ENCODE measurements at places on chromosomes 1 and 21.

GRCh38 chr1:208421486-208421885 lies 177.3 kb upstream of the PLXNA2 start:
- DNase-seq: no peak

DNA sequence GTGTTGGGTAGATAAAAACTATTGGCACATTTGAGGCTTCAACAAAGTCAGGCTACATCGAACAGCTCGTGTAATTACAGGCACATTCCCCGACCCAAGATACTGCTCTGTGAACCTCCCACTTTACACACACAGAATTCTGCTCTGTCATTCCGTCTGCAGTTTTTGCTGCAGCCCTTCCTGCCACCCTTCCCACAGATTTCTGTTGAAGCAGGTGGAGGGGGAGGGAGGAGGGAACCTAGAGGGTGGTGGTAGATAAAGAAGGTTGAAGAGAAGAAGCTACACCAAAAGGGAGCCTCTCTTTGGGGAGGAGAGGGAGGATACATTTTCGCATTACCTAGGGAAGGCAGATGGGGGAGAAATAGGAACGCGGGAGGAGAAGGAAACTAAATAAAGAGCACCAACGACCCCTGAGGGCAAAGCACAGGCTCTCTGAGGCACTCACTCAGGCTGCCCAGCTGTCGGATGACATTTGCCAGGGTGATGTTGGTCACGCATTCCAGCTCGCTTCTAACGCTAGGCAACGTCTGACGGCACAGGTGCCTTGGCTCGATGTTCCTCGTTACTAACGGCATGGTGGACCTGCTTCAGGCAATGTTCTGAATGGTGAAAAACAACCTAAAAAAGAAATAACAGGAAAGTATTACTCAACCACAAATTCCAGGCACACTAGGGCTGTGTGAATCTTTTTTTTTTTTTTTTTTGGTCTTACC lies 36.0 kb downstream of the GPR3 start:
- DNase-seq: no peak

DNA sequence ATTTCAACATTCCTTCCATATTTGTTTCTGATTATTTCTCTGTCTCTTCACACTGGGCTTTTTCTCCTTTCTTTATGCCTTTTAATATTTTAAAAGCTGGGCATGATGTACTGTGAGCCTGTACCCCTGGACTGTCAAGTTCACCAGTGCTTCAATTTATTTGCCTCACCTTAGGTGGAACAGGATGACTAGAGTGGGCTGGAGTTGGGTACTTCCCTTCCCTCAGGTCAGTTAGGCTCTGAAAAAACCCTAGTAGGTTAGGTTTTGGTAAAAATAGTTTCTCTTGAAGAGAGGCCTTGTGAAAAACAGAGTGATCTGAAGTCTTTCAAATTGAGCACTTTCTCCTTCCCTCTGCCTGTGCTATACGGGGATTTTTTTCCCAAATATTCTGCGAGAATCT lies 163.0 kb upstream of the LYPLAL1 start:
- DNase-seq: no peak

GRCh38 chr1:97412737-97413136 lies 508.1 kb downstream of the DPYD start:
- DNase-seq: no peak

DNA sequence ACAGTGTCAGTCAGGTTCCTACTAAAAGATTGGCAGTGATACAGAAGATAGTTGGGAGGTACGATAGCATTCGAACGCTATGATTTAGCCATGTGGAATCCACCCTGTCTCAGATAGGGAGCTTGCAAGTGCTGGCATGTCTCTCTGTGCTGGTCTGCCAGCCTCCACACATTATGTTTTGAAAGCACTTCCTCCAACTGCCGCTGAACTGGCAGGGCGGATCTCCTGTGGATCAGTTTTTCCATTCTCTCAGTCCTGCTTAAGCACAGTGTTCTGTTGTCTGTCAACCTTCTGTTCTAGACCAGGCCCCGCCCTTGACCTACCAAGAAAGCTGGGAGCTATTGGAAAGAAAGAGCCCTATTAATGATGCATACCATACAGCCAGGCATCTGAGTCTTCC lies 65.5 kb upstream of the PALMD start:
- DNase-seq: no peak

GRCh38 chr1:214934045-214934444 lies 148.5 kb upstream of the KCNK2 start:
- DNase-seq: no peak

- DNase-seq: no peak
Observed at GRCh38 chr1:34582356-34582755, 172.5 kb upstream of the GJB5 start.

- no peak for DNase-seq
Observed at GRCh38 chr1:175901076-175901836, 157.9 kb upstream of the TNR start.

GRCh38 chr21:36194024-36194423 lies 37.4 kb downstream of the DOP1B start:
- DNase-seq: peak; percentile 49

DNA sequence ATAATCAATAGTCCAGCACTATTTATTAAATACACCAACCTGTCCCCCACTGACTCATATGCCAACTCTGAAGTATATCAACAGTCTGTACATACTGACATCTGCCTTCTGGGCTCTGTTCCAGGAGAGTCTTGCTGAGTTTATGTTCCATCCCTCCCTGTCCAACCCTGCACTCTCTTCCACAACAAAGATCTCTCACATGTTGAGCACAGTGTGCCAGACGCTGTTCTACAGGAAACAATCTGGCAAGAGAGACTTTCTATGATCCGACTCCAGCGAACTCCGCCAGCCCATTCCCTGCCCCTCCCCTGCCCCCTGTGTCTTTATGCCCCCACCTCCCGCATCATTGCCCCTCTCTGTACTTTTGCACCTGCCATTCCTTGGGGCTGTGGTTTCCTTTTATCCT lies 3.4 kb downstream of the LACTBL1 start:
- DNase-seq: no peak

DNA sequence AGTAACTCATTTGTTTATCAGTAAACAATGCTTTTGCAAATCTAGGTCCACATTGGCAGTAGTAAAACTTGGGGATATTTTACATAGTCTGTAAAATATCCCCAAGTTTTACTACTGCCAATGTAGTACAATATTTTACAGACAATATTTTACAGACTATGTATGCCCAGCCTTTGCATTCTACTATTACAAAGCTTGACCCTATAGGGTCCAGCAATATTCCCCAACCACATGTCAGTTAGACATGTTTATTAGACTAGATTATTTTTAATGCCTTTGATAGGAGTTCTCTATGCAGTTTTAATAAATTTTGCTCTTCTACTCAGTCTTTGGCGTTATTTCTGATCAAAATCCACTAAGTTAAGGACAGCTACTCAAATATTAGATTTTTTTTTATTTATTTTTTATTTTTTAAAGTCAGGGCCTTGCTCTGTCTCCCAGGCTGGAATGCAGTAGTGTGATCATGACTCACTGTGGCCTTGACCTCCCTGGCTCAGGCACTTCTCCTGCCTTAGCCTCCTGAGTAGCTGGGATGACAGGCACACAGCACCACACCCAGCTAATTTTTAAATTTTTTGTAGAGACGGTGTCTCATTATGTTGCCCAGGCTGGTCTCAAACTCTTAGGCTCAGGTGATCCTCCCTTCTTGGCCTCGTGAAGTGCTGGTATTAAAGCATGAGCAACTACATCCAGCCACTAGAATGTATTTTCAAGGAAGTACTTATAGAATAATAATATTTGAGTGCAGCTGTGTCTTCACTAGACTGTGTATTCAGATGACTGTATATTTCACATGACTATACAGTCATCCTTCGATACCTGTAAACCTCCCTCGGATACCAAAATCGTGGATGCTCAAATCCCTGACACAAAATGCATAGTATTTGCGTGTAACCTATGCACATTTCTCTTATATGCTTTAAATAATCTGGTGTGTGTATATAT lies 19.8 kb downstream of the MIER1 start:
- no peak for DNase-seq

- no peak for DNase-seq
Observed at GRCh38 chr1:233518344-233518743, 95.6 kb upstream of the KCNK1 start.

DNA sequence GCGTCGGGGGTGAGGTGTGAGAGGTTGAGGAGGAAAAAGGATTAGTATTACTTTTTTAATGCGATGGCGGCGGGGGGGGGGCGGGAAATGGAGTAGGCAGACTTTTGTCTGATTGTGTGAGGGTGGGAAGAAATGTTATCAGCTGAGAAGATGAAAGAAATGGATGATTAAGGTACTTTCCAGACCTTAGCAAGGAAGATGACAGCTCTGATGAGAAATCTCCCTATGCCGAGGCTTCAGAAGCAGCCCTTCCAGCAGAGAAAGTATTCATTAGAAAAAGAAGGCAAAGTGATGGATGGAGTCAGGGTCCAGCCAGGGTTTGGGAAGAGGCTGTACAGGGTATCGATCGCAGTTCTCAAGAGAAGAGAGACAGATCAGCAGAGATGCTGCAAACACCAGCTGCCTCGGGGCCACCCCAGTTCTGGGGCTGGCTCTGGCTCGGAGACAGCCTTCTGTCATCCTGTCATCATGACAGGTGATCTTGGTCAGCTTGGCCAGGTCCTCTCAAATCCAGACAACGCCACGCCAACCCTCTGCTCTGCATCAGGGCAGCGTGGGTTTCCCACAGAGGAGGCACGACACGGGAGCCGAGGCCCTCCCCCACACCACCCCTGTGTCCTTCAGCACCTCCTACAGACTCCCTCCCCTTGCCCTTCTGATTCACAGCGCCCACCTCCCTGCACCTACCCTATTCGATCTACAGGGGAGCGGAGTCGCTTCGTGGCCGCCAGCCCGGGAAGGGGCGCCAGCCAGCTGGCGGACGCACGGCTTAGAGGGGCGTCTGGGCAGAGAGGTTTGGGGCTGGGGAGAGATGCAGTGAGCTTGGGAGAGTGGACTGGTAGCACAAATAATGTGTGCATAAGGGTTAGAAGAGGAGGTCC lies 674 bp upstream of the ATXN7L2 start:
- DNase-seq: no peak

DNA sequence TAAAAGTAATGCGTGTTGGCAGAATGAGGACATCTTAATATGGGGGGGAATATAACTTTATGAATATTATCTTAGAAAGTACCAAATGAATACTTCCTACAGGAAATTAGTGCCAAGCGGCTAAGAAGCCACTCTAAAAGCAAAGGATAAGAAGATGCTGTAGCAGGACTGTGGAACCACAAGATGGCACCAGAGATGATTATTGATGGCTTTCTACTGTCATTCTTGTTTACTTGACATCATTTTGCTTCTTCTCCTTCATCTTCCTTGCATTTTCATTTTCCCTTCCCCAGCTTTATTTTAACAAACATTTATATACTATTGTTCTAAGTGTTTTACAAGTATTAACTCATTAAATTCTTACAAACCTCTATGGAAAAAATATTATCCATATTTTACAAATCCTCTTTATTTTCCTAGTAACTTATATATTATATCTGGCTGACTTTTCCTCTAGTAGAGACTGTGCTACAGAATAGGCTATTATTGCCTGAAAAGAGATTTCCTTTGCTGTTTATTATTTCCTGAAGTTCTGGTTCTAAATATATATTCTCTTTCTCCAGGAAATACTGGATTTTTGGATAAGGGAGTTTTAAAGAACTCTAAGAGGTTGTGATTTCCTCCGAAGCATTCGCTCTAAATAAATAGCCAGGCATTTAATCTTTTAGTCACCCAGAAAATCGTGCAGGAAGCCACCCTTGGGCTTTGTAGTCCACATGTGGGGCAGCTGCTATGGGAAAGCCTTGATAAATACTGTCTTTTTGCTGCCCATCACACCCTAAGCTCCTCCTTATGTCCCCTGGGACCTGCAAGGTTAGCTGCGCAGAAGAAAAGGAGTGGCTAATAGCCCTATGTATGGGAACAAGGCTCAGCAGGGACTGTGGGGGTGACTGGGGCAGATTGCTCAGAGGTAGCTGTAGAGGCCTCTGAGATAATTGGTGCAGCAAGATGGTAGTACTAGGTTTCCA lies 69.8 kb downstream of the TPR start:
- DNase-seq: no peak

- DNase-seq: no peak
Observed at GRCh38 chr1:30704765-30705509, 18.4 kb downstream of the MATN1 start.

GRCh38 chr1:108610073-108610472 lies 50.2 kb downstream of the EEIG2 start:
- peak; percentile 67 for DNase-seq

DNA sequence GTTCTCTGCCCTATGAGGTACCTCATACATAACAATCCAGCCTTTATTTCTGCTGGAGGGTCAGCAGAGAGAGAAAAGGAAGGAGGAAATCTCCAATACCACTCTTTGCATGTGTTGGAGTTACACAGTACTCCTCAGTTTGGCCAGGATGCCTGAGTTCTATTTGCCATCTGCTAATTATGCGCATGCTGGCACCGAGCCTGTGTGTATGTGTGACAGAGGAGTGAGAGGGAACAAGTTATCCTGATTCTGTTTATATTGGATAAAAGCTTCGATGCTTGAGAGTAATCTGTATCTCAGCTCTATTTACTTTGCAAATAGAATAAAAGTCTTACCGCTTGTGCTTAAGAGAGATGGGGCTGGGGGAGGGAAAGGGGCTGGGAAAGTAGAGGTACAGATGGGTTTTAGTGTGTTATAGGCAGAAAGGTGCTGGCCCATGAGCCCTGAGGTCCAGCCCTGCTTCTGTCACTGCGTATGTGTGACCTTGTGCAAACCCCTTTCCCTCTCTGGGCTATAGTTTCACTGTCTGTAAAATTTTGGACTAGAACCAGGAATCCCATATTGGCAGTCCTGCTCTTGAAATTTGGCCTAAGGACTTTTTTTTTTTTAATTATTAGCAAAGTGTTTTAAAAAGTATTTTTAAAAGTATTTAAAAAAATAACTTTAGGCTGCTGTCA lies 54.5 kb upstream of the PLXNA2 start:
- peak; percentile 51 for DNase-seq

DNA sequence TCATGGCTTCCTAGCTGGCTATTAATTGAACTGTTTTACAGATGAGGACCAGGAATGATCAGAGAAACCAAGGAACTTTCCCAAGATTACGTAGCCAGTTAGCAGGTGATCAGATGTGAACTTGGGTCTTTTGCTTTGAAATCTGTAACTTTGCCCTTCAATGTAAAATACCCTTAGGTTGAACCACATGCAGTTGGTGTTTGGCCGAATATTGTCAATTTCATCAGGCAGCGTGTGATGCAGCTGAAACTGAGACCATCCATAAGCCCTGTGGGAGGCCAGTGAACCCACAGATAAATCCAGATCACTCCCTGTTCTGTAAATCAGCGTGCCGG lies 150.8 kb downstream of the ETS2 start:
- DNase-seq: no peak

- DNase-seq: no peak
Observed at GRCh38 chr1:168317309-168317708, 36.6 kb downstream of the TBX19 start.
